GM04503 (cell line): ENCODE measurements at places on chromosomes 2 and 18.

DNA sequence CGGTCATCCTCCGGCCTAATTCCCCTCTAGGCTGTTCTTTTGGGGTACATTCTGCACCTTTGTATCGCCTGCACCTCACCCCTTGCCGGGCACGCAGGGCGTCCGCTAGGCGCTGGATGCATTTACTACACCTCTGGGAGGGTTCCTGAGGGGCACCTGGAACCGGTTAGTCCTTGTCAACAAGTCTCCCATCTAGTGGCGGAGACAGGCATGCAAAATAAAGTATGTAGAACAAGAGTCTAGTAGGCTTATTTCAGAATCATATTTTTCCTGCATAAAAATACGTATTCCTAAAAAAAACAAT is 705 bp upstream of the TEX261 start:
- no peak for DNase-seq

- DNase-seq: no peak
Measured at GRCh38 chr2:105765415-105766299, 20.9 kb downstream of the NCK2 start.

- no peak for DNase-seq
Measured at GRCh38 chr18:22213333-22213973, 44.1 kb downstream of the GATA6 start.

DNA sequence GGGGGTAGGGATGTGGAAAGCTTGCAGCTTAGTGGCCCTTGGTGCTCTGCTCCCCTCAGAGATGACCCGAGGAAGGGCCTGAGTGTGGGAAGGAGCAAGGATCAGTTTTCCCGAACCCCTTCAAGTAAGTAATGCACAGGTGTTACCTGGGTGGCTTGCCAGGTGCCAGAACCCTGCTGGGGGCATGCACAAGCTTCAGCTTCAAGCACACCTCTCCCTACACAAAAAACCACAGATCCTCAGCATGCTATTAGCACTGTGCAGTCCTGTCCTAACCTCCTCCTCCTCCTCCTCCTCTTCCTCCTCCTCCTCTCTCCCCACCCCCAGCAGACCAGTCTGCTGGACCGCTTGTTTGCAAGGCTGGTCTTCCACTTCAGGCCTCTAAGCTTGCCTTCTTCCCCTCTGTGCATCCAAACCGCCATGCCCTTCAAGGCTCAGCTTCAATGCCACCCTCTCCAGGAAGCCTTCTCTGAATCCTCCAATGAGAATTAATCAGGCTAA is 114.8 kb downstream of the ACAA2 start:
- no peak for DNase-seq

GRCh38 chr2:236264256-236264655 is at the start of gene ASB18:
Gene ASB18 (minus strand): TSS chr2:236264406. CDS start chr2:236264345, 61 bp downstream.
- no peak for DNase-seq

GRCh38 chr18:79816092-79816491 is 18.4 kb downstream of the KCNG2 start:
- no peak for DNase-seq

DNA sequence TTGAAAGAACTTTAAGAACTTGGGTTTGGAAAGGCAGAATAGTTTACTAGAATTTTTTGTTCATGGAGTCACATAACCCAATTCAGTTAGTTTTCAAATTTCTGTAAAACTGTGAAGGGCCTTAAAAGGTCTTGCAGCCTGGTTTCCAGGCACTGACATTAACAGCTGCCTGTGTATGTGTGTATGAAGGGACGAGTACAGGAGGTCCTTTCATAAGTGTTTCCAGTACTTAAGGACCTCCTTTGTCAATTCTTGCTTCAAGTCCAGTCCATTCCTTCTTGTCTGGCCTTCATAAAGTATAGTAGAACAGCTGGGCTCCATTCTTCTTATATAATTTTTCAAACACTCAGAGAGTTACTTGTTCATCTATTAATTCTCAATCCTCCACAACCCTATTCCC is 136.5 kb downstream of the NR4A2 start:
- DNase-seq: no peak

- no peak for DNase-seq
Measured at GRCh38 chr2:77937366-77937765, 415.2 kb upstream of the LRRTM4 start.

DNA sequence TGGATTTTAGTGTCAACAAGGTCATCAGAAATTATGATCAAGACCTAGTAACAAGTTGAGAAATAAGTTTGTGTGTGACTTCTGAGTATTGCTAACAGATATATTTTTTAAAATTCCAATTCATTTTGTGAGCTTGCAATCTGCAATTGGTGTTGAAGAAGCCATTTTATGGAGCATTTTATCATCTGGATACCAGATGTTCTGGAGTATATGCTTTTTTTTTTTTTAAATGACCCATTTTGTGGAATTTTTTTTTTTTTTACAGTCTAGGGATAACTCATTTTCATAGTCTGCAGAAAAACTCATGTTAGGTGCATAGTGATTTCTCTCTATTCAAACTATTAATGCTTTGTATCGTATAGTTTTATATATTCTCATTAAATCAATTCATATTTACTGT is 12.6 kb downstream of the QPCT start:
- DNase-seq: no peak

- no peak for DNase-seq
Measured at GRCh38 chr2:20580690-20581437, 70.0 kb downstream of the HS1BP3 start.

DNA sequence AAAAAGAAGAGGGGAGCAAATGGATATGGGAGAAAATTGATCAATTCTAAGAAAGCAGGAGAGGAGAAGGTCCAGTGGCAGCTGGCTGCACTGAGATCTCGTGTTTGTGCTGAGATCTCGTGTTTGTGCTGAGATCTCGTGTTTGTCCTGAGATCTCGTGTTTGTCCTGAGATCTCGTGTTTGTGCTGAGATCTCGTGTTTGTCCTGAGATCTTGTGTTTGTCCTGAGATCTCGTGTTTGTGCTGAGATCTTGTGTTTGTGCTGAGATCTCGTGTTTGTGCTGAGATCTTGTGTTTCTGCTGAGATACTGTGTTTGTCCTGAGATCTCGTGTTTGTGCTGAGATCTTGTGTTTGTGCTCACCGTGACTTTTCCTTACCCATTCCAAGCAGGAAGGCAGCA is 254.4 kb downstream of the BCL2 start:
- DNase-seq: no peak
